Right cardiac atrium (tissue), 5 donors: ENCODE measurements at places on chromosomes 13 and 19. TPM values are rescaled to one million over a fixed set of nuclear protein-coding genes. Genes with fewer than 3 reads are reported as not detected.

GRCh38 chr13:74191410-74191809 lies 57.2 kb upstream of the KLF12 start:
- no peak for DNase-seq

GRCh38 chr19:28168557-28168956 lies 1044.4 kb downstream of the UQCRFS1 start:
- DNase-seq, result no peak

MBD3L4 gene
- total RNA-seq, result not detected

- no peak for DNase-seq
Measured at GRCh38 chr19:42942187-42942789, 5.3 kb upstream of the PSG7 start.

DNA sequence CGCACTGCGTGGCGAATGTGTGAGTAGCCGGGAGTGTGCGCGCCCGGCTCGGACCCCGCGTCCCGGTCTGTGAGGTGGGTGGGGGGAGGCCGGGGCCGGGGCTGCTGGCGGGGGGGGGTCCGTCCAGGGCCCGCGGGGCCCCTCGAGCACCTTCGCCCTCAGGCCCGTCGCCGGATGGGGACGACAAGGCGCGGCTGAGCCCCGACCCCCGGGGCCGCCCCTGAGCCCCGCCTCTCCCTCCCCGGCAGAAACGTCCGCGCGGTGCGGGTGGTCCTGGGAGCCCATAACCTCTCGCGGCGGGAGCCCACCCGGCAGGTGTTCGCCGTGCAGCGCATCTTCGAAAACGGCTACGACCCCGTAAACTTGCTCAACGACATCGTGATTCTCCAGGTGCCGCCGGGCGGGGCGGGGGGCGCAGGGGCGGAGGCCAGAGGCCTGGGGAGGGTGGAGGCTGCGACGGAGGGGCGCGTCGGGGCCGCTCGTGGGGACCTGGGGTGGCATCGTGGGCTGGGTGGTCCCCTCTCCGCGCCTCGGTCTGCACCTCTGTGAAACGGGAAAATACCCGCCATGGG lies 997 bp downstream of the ELANE start:
- DNase-seq, result peak; percentile 38

LSM7 gene
- total RNA-seq, result 33.0 TPM

ZIC2 gene
- total RNA-seq, result not detected

- no peak for DNase-seq
Measured at GRCh38 chr19:10228393-10228792, 2.7 kb downstream of the S1PR2 start.
